ENCODE measurements at places on chromosomes 4 and X.

GRCh38 chrX:8714164-8714563, 17.8 kb downstream of the ANOS1 start:
- no peak for DNase-seq

- DNase-seq, result no peak
Measured at GRCh38 chr4:138229160-138229559, 13.0 kb downstream of the SLC7A11 start.

DNA sequence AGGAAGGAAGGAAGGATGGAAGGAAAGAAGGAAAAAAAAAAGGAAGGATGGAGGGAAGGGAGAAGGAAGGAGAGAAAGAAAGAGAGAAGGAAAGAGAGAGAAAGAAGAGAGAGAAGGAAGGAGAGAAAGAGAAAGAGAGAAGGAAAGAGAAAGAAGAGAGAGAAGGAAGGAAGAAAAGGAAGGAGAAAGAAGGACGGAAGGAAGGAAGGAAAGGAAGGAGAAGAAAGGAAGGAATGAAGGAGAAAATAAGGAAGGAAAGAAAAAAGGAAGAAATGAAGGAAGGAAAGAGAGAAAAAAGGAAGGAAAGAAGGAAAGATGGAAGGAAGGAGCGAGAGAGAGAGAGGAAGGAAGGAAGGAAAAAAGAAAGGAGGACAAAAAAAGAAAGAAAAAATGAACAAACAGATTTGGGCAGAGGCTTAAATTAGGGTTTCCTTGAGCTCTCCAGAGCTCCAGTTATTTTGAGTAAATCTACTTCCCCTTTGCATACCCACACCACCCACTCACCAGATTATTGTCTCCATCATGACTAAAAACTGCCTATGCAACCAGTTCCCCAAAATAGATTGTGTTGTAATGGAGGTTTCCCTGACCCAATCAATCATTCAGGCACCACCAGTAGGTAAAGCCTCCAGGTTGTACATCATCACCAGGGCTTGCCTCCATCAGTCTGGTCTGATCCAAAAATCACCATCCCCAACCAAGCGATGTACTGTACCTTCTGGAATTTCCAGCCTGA, 1722.9 kb upstream of the PCDH10 start:
- DNase-seq, result no peak

- no peak for DNase-seq
Measured at GRCh38 chrX:23815376-23815775, 32.4 kb downstream of the SAT1 start.

- DNase-seq, result no peak
Measured at GRCh38 chr4:3518511-3518880, 13.7 kb downstream of the LRPAP1 start.

DNA sequence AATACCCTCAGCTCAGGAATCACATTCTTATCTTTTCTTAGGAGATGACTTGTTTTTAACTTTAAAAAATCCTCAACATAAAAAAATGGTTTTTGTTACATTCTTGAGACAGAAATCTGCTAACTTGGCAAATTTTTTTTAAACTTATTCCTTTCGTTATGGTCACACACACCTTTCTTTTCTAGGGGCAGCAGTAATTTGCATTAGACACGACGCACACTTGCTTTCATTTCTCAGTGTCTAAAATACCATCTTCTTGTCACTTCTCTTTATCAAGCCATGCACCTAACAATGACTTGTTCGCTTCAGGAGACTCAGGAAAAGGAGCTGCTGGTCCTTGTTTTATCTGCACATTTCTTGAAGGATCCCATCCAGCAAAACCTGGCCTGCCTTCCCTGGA, 112.6 kb upstream of the TBL1X start:
- DNase-seq, result no peak

- DNase-seq, result no peak
Measured at GRCh38 chr4:107814758-107815157, 10.0 kb upstream of the SGMS2 start.

DNA sequence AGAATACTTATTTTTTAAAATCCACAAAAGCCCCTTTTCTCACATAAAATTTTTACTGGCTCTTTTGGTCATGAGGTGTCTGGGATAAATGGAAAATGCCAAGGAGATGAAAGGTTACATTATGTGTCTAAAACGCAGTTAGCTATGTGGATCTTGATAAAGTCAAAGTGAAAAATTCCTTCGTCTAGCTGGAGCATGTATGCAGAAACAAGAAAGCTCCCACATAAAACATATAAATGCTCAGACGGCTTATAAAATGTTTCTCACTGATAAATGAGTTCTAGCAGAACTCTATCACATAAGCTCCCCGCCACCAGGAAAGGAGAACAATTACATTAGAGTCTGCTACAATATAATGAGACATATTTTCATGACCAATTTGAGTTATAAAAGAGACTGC, 83.8 kb downstream of the TBC1D9 start:
- DNase-seq, result no peak

DNA sequence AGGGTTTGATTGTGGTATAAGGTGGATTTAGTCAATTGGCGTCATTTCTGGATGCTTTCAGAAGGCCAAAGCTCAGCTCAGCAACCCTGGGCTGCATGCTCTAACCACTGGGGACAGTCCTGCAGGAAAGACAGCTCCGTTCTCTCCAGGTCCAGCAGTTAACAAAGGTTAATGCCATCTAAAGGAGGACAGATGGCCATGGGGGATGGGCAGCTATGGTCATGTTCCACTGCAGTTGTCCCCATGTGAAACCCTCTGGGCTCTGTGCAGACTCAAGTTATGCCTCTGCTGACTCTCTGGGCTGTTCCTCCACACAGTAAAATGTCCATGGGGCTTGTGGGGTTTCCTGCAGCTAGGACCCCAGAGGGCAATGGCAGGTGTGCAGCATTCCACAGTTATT, 562.1 kb upstream of the ADGRL3 start:
- DNase-seq, result no peak

DNA sequence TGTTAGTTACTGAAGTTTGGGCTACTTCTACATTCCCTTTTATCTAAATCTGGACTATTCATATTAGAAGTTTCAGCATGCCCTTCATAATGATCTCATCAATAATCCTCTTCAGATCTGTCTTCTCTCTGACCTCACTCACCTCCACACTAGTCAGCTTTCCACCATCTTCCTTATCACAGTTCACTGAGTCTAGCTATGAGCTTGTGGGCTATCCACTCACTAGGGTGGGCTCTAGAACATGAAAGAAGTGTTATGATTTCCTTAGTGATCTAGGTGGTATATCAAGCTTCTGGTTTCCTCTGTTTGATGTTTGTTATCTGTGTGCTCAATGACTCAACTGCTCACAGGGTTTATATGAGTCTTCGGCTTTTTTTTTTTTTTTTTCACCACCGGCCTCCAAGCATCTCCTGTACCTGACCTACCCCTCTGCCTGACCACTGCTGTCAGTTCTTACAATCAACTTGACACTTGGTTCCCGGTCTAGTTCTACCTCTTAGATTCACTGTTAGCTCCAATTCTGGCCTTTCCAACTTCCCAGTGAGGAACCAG, 103.1 kb downstream of the PAPSS1 start:
- DNase-seq, result no peak

GRCh38 chr4:185244763-185245162, 35.4 kb downstream of the SNX25 start:
- no peak for DNase-seq

DNA sequence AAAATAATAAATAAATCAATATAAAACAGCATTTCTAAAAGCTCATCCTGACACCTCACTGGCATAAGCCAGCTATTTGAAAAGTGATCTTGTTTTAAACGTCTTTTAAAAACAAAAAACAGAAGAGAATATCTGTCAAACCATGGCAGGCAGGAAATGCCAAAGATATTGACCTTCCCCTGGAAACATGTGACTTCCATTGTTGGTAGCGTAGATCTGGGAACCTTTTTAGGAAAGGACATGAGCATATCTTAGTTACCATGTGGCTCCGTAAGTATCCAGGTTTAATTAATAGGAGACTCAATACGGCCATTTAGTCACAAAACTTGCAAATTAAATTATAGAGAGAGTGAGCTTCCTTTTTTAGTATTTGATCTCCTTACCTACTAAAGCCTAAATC, 83.0 kb upstream of the KLHL4 start:
- no peak for DNase-seq

GRCh38 chr4:67580577-67580976, 22.1 kb downstream of the STAP1 start:
- DNase-seq, result no peak

DNA sequence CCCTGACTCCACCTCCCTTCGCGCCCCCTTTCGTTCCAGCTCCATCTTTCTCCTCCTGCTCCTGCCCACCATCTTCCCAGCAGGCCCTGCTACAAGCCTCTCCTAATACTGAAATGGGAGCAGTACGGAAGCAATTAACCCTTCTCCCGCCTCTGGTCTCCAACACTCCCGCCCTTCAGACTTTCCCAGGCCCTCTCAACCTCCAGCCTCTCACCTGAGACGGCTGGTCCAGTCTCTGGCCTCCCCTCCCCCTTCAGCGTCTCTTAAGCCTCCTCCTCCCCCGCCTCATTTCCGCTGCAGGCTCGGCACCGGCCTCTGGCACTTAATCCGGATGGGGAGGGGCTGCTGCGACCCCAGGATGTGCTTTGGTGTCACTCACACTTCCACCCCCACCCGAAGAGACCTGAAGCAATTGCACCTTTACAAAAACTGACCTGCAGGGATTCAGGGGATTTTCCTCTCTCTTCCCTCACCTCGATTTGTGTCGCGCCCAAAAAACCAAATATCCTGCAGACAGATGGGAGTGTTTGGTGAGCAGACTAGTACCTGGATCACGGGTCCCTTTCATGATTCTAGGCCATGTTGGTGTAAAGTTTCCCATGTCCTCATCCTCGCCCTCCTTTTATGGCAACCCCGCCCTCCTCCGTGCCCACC, 657 bp downstream of the TCEAL8 start:
- DNase-seq, result no peak

GRCh38 chr4:17494258-17495190, 17.4 kb downstream of the QDPR start:
- DNase-seq, result no peak

DNA sequence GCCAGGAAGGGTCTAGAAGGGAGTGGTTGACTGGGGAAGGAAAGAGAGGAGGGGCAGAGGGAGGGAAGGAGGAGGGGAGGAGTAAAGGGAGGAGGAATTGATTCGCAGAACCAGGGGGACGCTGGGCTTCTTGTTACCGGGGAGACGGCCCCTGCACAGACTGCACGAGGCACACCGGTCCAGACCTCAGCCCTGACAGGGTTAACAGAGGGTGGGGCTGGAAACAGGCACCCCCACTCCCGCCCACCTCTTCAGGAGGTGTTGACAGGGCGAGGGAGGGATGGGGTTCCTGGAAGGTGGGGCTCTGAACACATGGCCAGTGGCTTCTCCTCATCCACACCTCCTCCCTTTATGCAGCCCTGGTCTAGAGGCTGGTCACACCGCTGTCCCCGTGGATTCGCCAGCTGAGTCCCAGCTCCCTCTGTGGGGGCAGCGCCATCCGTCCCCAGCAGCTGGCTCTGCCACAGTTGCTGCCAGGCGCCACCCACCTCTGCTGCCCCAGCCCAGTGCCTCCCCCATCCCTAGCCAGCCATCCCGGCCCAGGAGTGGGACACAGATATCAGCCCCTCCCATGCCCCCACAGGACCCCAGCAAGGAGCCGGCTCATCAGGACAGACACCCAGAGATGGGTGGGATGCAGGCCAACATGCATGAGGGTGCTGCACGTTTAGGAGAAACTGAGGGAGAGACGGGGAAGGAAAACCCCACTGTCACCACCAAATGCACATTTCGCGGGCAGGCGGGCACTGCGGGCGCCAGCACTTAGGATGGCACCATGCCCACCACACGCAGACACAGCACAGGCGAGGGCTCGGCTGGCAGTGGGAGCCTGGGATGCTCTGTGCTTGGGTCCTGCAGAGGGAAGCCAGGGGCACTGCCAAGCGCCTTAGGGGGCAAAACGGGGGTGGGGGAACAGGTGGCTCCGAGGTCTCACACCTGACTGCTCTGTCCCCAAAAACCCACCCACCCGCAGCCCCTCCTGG, 87.6 kb downstream of the ABLIM2 start:
- DNase-seq, result no peak

DNA sequence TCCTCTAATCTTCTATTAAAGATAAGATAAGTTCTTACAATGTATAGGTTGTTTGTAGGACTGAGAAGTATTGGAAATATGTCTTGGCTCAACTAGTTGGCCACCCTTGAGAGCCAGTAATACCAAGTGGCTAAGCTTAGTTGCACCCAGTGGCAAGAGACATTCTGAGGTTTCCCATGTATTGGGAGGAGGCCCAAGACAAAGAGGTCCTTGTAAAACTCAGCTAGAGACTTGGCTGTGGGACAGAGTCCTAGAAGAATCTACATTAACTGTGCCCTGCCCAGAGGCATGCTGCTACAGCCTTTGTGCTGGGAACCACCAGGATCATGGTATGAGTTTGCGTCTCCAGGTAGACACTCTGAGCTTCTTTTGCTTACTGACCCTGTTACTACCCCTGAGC, 41.9 kb upstream of the SLC4A4 start:
- DNase-seq, result no peak

DNA sequence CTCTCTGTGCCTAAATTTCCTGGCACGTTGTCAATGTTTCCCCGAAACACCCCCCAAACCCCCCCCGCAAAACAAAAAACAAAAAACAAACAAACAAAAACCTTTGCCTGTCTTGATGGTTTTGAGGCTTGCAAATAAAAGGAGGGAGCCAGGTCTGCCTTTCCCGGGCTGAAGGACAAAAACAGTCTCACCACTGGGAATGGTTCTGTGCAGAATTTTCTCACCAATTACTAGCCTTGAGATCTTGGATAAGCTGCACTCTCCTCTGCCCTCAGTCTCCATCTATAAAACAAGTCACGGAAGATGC, 15.5 kb downstream of the NKX3-2 start:
- no peak for DNase-seq

- DNase-seq, result no peak
Measured at GRCh38 chr4:2399631-2400190, 18.7 kb downstream of the ZFYVE28 start.

Data from CMK (cell line).